ENCODE measurements at places on chromosomes 11 and 22.

GRCh38 chr11:121967131-121967704 is 148.8 kb downstream of the BLID start:
- DNase-seq: no peak

GRCh38 chr22:43066844-43067385 is 22.3 kb downstream of the TTLL1 start:
- DNase-seq: no peak

GRCh38 chr22:50281957-50282356 is 11.8 kb upstream of the MAPK11 start:
- no peak for DNase-seq

DNA sequence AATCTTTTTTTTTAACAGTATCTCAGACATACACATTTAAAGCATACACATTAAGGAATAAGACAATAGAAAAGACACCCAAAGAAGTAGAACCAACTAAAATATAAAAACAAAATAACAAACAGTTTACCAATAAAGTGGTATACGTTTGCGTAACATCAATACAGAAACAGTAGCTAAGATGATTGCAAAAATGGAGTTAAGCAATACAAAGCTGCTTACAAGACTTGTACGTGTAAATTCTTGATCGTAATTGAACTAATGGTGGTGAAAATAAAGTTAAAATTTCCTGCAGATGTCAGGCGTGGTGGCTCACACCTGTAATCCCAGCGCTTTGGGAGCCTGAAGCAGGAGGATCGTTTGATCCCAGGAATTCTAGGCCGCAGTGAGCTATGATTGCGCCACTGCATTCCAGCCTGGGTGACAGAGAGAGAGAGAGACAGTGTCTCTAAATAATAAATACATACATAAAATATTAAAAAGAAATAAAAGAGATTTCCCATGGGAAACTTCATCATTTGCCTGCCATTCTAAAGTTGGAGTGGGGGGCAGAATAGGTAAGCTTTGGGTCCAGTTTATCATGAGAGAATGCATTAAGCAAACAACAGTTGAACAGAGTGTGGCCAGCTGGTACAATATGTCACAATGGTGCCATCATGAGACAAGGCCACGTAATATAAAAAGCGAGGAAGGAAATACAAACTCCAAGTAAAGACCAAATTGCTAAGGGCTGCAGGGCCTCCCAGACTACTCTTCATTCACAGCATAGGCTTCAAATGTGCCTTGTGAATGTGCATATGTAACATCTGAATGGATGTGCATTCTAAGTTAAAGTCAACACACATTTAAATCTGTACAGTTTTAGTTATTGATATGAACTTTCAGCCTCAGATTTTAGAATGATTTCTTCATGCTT is 38.9 kb upstream of the EED start:
- DNase-seq: no peak

GRCh38 chr11:69058511-69059270 is 10.0 kb downstream of the TPCN2 start:
- DNase-seq: no peak

DNA sequence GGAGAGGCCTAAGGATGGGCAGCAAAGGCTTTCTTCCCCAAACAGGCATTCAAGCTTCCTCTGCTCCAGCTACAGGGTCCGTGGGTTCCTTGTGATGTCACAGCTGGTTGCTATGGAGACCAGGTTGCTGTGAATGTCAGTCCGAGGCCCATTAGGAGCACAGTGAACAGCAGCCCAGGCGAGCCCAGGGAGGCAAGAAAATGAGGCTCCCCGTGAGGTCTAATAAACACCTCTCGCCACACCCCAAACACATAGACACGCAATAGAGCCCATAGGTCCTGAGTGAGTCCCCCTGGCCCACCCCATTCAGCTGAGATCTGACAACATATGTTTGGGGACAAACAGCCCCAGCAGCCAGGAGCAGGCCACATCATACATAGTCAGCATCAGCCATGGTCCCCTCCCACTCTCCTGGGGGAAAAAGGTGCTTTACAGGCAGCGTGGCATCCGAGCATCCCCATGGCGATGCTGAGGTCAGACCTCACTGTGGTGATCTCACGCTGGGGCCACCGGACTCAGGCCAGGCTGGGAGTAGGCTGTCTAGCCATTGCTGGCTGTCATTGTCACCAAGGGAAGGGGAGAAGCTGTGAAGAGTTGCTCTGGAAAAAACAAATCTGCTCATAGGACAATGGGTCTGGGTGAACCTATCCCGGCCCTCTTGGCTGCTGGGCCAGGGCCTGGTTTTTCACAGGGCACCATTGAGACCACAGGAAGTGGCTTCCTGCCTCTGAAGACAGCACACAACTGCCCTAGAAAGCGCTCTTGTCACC is 23.1 kb upstream of the TP53I11 start:
- DNase-seq: no peak

DNA sequence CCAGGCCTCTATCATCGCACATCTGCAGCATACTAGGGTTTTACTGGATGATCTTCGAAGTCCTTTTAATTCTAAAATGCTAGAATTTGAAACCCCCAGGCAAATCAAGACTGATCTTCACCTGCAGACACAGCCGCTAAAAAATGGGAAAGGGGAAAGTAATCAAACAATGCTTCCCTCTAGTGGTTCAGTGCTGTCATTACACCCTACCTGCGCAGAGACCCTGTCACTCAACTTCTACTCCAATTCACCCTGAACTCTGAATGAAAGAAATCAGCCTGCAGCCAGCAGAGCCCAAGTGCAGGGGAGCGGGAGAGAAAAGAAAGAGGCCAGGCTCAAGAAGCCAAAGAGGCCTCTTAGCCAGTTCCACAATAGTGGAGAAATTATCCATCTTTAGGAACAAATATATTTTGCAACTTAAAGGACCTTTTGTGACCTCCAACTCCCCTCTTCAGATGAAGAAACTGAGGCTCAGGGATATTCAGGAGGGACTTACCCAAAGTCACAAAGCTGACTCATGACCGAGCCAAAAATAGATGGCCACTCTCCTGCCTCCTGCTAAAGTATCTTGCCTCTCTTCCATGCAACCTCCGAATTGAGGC is 33.0 kb downstream of the SERGEF start:
- DNase-seq: peak; percentile 30

GRCh38 chr11:112113539-112114457 is 27.1 kb downstream of the SDHD start:
- peak; percentile 82 for DNase-seq

DNA sequence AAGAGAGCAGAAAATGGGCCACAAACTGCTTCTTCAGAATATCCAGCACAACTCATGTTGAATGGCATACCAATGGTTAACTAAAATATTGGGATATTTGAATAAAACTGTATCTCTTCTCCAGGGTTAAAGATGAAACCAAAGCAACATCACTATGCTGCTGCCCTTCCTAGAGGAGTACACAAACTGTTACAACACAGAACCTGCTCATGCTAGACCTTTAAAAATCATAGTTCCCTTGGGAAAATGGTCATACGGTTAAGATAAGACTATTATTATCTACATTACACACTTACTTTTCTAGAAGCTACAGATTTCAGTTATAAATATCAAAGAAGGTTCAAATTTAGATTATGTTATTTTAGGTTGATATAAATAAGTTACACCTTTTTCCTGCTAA is 78.6 kb upstream of the TP53AIP1 start:
- peak; percentile 3 for DNase-seq

GRCh38 chr11:87529486-87529885 is 491.8 kb downstream of the TMEM135 start:
- no peak for DNase-seq

DNA sequence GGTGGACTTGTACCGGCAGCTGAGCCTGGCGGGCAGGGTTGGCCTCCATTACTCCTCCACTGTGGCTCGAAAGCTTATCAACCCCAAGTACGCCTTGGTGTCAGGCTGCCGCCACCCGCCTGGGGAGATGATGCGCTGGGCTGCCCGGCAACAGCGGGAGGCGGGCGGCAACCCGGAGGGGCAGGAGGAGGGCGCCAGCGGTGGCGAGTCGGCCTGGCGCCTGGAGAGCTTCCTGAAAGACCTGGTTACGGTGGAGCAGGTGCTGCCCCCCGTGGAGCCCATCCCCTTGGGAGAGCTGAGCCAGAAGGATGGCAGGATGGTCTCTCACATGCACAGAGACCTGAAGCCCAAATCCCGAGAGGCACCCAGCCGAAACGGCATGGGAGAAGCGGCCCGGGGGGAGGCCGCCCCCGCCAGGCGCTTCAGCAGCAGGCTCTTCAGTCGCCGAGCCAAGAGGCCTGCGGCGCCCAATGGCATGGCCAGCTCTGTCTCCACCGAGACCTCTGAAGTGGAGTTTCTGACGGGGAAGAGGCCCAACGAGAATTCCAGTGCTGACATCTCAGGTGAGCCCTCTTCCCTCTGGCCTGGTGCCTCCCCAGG is 26.7 kb downstream of the FAM83F start:
- DNase-seq: no peak

DNA sequence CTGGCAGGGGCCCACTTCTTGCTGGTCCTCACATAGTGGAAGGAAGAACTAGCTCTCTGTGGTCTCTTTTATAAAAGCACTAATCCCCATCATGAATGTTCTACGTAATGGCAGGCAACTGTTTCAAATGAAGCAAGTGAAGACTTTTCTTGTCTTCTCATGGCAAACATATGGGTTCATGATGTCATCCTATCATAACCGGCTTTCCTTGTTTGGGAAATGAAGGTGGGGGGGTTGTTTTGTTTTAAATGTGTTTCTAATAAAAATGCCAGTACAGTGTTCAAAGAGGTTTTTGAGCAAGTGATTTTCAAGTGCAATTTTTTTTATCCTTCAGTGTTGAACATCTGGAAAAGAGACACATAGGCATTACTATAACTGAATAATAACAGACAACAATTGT is 33.4 kb downstream of the REXO2 start:
- no peak for DNase-seq

DNA sequence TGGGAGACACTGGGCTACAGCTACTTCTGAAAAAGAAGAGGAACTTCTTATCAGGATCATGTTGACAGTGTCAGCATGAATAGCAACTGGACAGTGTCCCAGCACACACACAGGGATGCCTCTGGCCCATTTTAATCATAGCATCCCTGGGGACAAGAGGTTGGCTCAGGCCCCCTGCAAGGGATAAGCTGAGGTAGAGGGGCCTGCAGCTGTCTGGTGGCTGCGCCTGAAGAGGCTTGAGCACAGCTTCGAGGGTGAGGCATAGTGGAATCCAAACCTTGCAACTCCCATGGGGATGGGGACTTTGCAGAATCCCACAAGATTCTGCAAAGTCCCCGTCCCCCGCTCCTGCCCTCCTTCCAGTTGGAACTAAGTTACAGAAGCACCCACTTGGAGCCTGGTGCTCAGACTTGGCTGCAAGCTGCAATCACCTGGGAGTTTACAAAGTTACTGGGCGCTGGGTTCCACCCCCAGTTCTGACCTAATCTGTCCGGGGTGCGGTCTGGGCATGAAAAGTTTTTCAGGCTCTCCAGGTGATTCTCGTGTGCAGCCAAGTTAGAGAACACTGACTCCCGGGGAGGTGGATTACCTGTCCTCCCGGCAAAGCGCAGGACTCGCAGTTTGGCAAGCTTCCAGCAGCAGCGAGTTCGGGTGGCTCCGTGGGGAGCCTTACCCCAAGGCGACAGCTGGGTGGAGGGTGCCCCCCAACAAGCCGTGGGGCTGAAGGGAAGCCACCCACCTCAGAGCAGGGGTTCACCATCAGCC is 16.0 kb upstream of the LINC01488 start:
- no peak for DNase-seq

- DNase-seq: no peak
Observed at GRCh38 chr11:17538054-17538453, 6.2 kb downstream of the USH1C start.

DNA sequence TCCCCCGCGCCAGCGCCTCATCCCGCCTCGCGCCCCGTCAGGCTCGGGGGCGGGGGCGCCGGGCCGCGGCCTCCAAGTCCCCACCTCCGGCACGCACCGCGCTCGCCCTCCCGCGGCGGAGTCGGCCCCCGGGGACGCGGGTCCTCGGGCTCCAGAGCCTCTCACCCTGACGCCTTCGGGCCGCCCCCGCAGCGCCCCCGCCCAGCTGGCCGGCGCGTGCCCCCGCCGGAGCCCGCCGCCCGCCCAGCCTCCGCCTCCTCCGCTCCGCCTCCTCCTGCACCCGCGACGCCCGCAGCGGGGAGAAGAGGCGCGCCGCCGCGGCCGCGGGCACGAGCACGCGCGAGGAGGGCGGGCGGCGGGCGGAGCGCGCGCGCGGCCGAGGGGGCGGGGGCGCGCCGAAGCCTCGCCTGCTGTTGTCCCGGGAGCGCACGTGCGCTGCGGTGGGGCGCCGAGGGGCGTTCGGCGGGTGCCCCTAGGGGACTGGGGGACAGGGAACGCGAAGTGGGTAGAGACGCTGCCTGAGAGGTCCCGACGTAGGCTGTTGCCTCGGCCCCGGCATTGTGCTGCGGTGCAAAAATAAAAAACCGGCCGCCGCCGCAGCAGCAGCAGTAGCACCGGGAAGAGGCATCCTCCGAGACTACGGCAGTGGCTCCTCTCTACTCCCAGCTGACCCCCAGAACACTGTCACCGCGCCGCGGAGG is 87.4 kb upstream of the ARHGAP32 start:
- DNase-seq: peak; percentile 94

DNA sequence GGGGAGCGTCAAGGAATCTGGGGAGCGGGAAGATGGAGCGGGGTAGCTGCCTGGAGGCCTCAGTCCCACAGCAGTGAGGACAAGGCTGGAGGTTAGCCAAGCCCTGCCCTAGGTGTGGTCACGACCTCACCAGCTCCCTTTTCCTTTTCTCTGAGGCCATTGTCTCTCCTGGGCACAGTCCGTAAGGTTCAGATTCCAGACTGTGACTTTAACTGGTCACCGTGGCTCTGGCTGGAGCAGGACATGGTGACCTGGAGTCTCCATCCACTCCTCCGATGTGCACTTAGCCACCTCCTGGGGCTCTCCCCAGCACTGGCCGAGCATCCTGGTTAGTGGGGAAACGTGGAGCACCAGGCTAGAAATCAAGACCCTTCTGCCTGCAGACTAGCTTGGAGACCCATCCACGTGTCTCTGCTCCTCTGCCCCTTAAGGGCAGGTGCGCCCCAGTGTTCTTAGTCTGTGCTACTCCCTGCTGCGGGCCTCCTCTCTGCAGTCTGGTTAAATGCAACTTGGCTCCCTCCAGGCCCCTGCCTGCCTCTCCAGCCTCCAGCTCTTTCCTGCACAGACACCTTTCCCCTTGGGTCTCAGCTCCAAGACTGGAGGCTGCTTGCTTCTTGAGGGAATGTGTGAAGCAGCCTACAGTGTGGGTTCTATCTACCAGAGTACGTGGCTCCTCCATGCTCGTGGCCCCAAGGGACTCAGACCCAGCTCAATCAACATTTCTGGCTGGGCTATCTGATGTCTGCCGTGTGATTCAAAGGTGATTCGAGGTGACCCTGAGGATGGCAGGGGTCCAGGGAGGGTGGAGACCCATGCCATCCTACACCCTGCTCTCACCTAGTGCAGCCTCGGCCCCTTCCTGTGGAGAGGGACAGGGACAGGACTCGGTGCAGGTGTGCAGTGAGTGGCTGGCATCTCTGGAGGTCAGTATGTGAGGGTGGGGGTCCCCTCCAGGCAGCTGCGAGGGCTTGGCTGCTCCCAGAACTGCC is 5.2 kb downstream of the SLC25A1 start:
- DNase-seq: no peak

- DNase-seq: no peak
Observed at GRCh38 chr22:46213052-46213451, 37.0 kb downstream of the CDPF1 start.

GRCh38 chr11:69079661-69080256 is 31.0 kb downstream of the TPCN2 start:
- no peak for DNase-seq

All from A673 (cell line).